Right kidney (tissue), 9 donors: ENCODE measurements at places on chromosomes 2 and 18.

DNA sequence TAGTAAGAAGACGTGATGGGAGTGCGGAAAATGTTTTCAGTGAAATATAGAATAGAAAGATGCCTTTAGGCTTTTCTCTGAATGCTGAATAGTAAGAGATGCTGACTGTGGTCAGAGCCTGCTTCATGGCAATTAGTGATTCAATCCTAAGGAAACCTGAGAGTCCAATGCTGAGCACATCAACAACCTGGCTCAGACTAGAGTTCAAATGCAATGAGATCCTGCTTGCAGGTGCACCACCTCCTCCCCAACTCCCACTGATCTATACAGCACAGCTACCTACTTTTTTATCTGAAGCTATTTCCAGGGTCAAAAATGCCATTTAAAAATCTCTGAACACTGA is 65.4 kb downstream of the AAK1 start:
- DNase-seq, result peak; percentile 28

DNA sequence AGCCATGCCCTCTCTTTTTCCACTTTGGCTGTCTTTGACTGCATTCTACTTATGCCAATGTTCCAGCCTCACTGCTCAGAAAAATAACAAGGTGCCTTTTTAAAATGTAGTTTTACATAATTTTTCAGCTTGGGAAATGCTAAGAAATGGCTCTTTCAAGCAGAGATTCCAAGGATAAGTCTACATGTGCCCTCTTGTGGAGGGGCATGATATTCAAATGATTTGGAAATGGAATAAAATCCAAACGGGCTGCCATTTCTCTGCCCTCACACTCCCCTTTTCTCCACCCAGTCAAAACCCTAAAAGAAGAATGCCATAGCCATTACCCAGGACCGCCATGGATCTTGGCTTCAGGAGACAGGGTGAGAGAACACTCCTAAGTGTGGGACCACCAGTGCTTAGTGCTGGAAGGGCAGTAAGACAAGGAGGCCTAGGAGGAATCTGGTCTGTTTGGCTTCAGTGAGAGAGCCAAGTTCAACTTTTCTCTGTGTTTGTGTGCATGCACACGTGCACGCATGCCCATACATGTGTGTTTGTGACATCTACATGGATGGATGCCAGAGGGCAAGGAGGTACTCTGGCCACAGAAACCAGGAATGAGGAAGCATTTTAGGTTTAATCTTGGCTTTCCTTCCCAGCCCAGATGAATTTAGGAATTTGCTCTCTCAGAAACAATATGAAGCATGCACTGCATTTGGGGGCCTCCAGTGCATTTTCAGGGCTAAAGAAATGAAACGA is 174.0 kb upstream of the SLC14A2 start:
- DNase-seq, result no peak

DNA sequence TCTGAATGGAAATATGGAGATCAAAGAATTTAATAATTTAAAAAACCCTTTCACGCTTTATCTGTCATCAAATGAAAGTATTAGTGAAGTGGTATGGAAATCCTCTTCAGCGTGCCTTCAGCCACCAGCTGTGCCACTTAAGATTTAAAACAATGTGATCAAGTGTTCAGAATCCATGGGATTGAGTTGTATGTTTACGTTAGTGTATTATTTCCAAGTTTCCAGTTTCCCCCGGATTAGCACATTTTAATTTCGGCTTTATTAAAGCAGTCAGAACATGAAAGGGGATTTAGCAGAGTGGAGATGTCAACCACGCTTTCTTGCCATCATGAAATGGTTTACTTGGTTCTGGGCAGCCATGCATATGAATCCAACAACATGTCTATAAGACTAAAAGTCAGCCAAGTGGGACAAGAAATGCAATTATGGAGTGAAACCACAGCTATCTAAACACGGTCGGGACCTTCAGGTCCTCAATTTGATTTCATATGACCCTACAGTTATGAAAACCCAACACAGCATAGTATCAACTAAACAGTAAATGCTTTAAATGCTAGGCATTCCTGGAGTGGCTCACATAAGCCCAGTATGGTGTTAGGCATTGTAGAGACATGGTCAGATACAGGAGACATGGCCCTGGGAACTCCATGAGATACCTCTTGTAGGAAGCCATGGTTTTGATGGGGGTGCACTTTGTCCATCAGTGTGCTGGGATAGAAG is 224.9 kb upstream of the EPAS1 start:
- no peak for DNase-seq

DNA sequence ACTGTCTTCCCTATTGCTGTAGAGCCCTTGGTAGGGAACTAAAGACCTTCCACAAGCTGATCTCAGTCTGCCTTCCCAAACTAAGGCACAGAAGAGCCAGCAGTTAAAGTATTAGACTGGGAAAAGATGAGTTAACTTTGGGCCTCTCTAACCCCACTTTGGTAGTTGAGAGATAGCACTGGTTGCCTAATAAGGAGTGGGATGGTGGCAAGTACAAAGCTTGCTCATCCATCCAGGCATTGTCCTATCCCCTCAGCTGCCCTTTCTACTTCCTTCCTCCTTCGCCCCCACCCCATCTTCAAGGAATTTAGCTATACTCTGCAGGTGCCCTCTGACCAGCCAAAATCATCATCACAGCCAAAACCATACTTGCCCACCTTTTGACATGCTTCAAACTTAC is 22.2 kb upstream of the AFTPH start:
- no peak for DNase-seq

DNA sequence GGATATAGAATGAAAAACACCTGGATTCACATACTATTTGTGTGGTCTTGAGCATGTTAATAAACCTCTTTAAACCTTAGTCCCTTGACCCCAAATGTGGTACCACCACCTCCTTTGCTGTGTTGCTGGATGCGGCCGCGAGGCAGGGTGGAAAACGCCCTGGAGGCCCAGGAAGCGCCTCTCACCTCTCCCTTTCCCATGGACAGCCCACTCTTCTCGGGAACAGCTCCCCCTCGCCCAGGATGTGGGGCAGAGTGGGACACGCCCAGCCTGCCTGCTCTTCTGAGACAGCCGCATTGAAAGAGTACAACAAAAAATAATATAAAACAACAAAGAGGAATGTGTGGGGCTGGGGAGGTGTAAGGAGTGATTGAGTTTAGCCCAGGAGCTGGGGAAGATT is 549.0 kb upstream of the ID2 start:
- no peak for DNase-seq

DNA sequence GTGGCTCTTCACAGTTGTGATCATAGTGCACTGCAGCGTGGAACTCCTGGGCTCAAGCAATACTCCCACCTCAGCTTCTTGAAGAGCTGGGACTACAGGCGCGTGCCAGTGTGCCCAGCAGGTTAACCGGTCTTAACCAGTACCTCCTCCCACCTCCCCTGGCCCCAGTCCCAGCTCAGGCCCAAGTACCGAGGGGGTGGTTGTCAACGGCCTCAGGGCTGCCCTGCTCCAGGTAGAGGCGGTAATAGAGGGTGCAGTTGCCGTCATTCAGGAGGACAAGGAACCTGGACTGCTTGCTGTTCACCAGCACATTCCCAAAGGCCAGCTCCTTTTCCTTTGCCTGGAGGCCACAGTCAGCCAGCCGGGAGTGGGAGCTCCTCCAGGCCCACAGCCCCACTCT is 19.7 kb downstream of the CFAP65 start:
- DNase-seq, result no peak

- DNase-seq, result no peak
These were observed 204.6 kb upstream of the HDAC4 start for GRCh38 chr2:239605409-239605808.

DNA sequence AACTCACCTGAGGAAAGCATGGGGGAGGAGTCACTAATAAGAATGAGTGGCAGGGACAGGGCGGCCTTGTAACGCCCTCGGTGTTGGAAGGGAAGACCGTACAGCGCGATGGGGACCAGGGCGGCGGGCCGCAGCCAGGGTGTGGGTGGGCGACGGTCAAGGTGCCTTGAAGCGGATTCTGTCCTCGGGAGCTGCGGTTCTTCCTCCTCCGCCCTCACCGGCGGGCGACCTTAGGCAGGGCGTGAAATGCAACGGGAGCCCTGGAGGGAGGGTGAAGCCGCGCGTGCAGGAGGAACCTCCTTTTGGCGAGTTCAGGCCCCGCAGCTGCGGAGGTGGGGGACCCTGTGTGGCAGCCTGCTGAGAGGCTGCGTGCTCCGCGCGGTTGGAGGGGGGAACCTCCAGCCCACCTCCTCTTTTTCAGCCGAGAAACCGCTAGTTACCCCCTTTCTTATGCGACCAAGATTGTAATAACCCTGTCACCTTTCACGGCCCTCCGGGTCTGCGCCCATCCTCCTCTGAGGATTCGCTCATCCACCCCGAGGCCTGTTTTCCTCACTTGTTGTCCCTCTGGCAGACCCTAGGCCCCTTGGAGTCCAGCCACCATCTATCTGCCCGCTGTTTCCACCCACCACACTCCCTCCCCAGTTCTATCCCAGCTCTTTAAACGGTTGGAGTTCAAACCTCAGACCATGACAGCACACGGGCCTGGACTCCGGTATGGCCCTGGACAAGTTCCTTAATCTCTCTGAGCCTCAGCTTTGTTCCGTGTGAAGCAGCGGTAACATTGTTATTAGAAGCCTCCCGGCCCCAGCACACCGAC is 823 bp upstream of the RNU2-63P start:
- no peak for DNase-seq

DNA sequence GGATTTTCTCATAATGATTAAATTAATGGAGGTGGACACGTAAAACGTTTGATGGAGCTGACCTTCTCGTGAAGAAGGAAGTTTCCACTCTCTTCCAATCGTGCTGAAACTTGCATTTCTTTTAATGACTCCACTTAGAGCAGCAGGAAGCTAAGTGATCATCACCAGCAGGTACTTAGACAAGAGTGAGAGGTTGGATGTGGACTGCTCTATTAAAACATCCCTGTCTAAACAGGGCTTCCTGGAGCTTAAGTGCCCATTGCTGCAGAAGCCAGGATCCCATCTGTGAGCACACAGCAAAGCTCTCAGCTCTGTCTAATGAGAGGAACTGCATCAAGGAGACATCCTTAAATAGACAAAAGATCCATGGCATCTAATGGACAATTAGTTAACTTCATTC is 1539.5 kb upstream of the CELF4 start:
- no peak for DNase-seq

GRCh38 chr2:73253901-73254300 is 19.8 kb downstream of the CCT7 start:
- no peak for DNase-seq

- DNase-seq, result no peak
These were observed 11.4 kb upstream of the DTNB start for GRCh38 chr2:25684577-25685473.

DNA sequence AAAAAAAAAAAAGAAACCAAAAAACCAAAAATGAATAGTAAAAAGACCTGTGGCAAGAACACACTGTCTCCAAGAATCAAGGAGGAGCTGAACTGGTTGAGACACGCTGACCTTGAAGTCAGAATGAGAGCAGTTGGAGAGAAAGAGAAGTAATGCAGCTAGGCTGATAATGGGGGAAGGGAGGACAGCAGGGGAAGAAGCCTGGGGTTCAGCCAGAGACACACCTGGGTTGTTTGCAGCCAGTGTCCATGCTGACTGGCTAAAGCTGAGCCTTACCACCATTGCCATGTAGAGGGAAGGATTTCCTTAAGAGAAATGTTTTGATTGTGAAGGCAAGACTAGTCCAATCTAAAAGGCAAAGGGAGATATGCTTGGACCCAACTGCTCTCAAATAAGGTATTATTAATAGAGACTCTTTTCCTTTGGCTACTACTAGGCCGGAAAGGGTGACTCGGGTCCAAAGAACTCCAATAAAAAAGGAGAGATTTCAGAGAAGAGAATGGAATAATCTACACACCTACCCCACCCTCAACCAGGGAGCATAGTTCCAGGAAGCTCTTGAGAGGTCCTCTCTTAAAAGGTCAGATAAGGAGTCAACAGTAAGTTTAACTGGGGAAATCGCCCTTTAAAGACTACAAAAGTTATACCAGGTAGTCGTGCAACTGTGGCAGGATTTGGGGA is 25.2 kb upstream of the REL start:
- no peak for DNase-seq

- DNase-seq, result no peak
These were observed 46.5 kb downstream of the KCNIP3 start for GRCh38 chr2:95343429-95344214.

DNA sequence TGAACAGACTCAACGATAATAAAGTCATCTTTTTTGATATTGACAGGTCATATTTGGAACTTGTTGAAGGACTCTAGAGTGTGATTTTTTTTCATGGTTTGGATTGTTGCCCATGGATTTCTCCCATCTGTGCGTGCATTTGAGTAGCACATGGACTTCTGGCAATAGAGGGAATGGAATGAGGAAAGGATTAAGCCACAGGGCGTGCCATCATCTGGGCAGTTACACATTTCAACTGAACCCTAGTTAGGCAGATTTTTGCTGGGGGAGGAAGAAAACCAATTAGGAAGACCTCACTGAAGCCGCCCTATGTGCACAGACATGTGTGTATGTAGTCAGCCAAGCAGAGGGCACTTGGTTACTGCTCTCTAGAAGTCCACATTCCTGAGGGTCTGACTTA is 72.6 kb downstream of the TPGS2 start:
- DNase-seq, result no peak

GRCh38 chr2:47569658-47570475 is 166.9 kb downstream of the MSH2 start:
- peak; percentile 67 for DNase-seq

- DNase-seq, result no peak
These were observed 19.8 kb downstream of the EVX2 start for GRCh38 chr2:176063958-176064357.

DNA sequence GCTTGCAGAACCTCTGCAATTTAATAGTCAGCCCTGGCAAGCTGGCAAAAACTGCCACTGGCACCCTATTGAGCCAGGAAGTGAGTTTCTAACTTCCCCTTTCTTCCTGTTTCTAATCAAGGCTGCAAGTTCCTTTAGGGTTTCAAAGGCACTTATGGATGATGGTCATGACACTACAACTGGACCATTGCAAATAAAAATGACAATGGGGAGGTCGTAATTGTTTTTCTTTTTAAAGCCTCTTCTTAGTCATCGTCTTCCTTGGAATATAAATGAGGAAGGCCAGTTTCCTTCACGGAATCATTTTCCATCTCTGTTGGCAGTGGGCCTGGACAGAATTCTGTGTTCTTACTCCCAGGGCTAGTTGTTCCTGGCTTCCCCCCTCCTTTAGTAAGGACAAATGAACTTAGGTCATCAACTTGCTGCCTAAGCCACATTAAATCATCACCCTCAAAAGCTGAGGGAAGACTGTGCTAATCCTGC is 35.8 kb downstream of the SH3RF3 start:
- DNase-seq, result no peak

DNA sequence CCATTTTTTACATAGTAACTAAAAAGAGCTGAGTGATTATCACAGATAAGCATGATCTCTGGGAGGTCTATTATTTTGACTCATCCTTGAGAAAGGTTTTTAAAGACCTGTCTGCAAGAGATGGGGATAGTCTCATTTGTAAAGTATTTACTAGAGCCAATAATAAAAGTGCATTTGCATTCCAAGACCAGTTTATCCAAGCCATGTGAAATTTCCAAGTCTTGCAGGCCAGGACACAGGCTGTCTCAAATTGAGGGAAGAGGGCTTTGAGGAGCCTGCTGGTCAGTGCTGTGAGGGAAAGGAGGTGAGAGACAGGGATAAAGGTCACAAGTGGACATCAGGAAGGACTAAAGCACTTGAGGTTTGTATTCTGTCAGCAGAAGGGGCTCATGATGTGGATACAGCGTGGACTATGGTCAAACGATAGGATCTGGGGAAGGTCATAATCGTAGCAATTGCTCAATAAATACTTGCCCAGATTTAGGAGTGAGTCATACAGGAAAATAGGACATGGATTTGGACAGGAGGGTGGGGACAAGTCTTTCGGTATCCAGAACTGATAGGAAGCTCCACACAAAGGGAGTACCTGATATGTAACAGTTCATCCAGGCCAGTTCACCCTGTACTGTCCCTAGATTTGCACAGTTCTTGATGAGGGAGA is 6.6 kb upstream of the CDH2 start:
- no peak for DNase-seq
